ENCODE measurements at places on chromosomes 7 and 10. TPM values are rescaled to one million over a fixed set of nuclear protein-coding genes. Genes with fewer than 3 reads are reported as not detected.
A peak's percentile ranks its signal among the peaks of the same experiment; 100 is the strongest.

Gene SUN3
- not detected for total RNA-seq

Gene PAPSS2
- total RNA-seq: 427 TPM

Gene HEPACAM2
- total RNA-seq: not detected

Gene DEPP1
- 0.57 TPM for total RNA-seq

Gene PROSER2
- 2.9 TPM for total RNA-seq

Gene GJD4
- total RNA-seq: not detected

Gene AMZ1
- total RNA-seq: 12.1 TPM

DNA sequence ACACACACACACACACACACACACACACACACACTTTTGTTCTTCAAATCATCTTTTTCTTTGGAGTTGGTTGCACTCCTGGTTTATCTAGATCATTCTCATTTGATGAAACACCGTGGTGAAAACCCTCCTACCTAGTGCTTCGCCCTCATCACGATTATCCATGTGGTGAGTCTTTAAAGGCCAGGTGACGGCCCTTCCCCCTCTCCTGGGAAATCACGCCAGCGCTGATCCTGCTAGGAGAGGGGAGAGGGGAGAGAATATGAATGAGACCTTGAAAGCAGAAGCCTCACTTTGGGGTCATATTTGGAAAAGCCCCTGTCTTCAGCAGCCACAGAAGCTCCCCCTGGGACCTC lies 103.9 kb upstream of the LRRC4 start:
- H3K4me3 ChIP-seq: peak overlapping the region; percentile 66
- no peak overlapping the region for H3K27ac ChIP-seq
- no peaks in the 10 kb centered on the region for H3K36me3 ChIP-seq
- peaks cover 20% of the 10 kb centered on the region for H3K4me1 ChIP-seq
- no peak for DNase-seq

GRCh38 chr7:129376076-129376777 lies 58.0 kb upstream of the STRIP2 start:
- H3K4me3 ChIP-seq: no peak overlapping the region
- H3K27ac ChIP-seq: no peak overlapping the region
- peak; percentile 20 for DNase-seq
- no peaks in the 10 kb centered on the region for H3K36me3 ChIP-seq
- no peaks in the 10 kb centered on the region for H3K27me3 ChIP-seq
- H3K4me1 ChIP-seq: peaks cover 13% of the 10 kb centered on the region

DNA sequence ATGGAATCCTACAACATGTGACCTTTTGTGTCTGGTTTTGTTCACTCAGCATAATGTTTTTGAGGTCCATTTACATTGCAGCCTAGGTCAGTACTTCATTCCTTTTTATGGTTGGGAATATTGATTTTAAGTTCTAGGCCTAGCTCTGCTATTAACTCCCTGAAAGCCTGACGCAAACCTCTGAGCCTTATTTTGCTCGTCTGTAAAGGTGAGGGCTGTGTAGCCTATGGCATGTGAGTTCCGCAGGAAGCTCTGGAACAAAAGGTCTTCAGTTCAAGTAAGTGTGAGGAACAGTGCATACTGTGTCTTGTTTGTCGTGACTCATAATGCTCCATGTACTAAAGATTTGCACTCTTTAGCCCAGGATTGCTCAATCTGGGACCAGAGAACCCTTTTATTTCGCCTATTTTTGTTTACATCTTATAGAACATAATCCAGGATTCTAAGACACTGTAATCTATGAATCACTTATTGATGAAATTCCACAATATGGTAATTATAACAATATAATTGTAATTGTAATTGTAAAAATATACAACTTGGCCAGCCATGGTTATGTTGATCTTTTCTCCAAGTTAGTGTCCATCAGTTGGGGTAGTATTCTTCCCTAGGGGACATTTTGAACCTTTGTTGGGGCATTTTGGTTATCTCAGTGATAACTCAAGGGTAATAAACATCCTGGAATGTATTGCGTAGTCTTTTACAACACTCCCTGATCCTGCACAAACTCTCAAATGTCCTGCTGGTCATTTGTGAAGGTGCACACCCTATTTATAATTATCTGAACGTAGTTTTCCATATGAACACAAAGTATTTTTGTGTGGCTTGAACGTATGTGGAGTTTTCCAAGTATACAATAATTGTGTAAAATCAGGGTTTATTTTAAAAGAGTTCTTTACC lies 184.7 kb downstream of the VTI1A start:
- H3K36me3 ChIP-seq: peaks cover 11% of the 10 kb centered on the region
- H3K27ac ChIP-seq: no peak overlapping the region
- no peaks in the 10 kb centered on the region for H3K27me3 ChIP-seq
- no peak overlapping the region for H3K4me3 ChIP-seq
- peaks cover 24% of the 10 kb centered on the region for H3K4me1 ChIP-seq

GRCh38 chr10:52805414-52806285 lies 33.1 kb upstream of the MBL2 start:
- no peak for DNase-seq
- no peak overlapping the region for H3K4me3 ChIP-seq
- H3K4me1 ChIP-seq: peaks cover 11% of the 10 kb centered on the region
- H3K36me3 ChIP-seq: no peaks in the 10 kb centered on the region

DNA sequence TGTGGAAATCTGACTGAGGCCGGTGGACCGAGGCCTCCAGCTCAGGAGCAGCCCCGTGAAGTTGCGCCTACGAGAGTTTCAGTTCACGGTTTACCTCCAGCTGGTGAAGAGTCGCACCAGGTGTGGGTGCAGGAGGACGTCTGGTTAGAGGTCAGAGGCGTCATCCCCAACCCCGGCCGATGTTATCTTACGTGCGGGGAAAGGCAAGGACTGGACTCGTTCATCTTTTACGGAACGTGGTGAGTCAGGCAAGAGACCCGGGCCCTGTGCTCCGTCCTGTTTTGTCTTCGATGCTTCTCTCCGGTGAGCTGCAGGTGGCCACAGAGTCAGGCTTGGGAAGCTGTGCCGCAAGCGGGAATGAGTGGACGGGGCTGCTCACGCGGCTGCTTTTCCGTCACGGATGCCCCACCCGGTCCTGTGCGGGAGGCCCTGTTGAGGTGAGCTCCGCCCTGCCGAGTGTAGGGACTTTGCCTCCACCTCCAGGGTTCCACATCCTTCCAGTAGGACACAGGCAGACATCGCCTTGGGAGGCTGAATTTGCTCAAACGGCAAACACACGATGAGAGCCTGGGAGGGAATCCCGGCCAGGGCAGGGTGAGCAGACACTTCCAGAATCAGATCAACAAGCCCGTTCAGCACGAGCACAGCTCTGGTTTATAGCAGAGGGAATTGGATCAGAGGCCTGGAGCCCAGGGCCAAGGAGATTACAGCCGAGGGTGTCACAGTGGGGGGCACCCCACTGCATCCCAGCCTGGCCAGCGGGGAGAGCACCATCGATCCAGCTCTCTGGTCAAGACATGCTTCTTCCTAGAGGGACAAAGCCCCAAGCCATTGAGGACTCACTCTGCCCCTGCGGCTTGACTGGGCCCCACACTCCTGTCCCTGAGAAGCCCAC lies 50.1 kb upstream of the INPP5A start:
- no peak for DNase-seq
- no peak overlapping the region for H3K4me3 ChIP-seq
- H3K36me3 ChIP-seq: no peaks in the 10 kb centered on the region
- peaks cover 4% of the 10 kb centered on the region for H3K27me3 ChIP-seq

DNA sequence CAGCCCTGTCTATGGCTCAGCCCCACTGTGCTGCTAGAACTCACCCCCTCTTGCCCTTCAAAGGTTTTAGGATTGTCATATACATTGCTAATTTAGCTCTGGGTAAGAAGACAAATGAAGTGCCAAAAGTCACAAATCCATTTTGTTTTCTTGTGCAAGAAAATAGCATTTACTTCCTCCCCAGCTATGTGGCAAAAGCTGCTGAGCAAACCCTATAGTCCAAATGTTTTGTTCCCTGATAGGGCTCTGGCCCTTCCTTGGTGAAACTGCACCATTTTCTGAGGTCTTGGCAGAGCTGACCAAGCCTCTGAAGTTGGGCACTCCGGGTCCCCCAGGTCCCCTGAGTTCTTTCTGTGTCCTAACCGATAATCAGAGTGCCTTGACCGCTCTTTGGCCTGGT lies 84.1 kb upstream of the GJD4 start:
- H3K27ac ChIP-seq: no peak overlapping the region
- H3K4me1 ChIP-seq: peaks cover 5% of the 10 kb centered on the region
- H3K4me3 ChIP-seq: no peak overlapping the region
- DNase-seq: no peak
- no peaks in the 10 kb centered on the region for H3K36me3 ChIP-seq

GRCh38 chr10:31757831-31758230 lies 170.8 kb downstream of the ARHGAP12 start:
- no peak overlapping the region for H3K27ac ChIP-seq
- H3K36me3 ChIP-seq: no peaks in the 10 kb centered on the region
- no peak overlapping the region for H3K4me3 ChIP-seq
- H3K27me3 ChIP-seq: no peaks in the 10 kb centered on the region
- DNase-seq: no peak

- H3K4me3 ChIP-seq: no peak overlapping the region
- no peaks in the 10 kb centered on the region for H3K27me3 ChIP-seq
- no peak overlapping the region for H3K27ac ChIP-seq
- peaks cover 17% of the 10 kb centered on the region for H3K4me1 ChIP-seq
- DNase-seq: no peak
- H3K36me3 ChIP-seq: peaks cover 7% of the 10 kb centered on the region
These were observed 39.9 kb downstream of the KIF20B start for GRCh38 chr10:89741126-89741762.

GRCh38 chr10:93541402-93542357 lies 24.8 kb upstream of the FFAR4 start:
- no peaks in the 10 kb centered on the region for H3K36me3 ChIP-seq
- H3K27ac ChIP-seq: no peak overlapping the region
- peak; percentile 49 for DNase-seq
- H3K4me1 ChIP-seq: peaks cover 18% of the 10 kb centered on the region

GRCh38 chr10:74021248-74022055 lies 23.5 kb downstream of the VCL start:
- peaks cover 32% of the 10 kb centered on the region for H3K36me3 ChIP-seq
- H3K27ac ChIP-seq: peak overlapping the region; percentile 84
- H3K27me3 ChIP-seq: peaks cover 2% of the 10 kb centered on the region
- peaks cover 81% of the 10 kb centered on the region for H3K4me1 ChIP-seq
- peak; percentile 63 for DNase-seq

DNA sequence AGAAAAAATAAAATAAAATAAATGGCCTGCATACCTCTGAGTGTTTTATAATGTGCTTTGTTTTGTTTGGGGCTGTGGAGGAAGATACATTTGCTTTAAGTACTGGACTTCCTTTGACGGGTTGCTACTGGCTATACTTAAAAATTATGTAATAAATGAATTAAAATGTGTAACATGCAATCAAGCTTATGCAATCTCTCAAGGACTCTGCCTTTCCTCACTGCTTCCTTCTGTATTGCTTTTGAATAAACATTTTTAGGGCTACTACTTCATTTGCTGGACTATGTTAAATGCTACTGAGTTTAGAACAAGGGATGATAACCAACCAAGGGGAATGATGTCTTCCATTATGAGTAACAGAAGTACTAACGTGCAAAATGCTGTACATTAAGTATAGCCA lies 91.6 kb downstream of the ETV1 start:
- peaks cover 13% of the 10 kb centered on the region for H3K36me3 ChIP-seq
- H3K4me1 ChIP-seq: peaks cover 15% of the 10 kb centered on the region
- peaks cover 3% of the 10 kb centered on the region for H3K27me3 ChIP-seq
- no peak for DNase-seq
- H3K27ac ChIP-seq: no peak overlapping the region

Data from HFFc6 (cell line).